ENCODE measurements at places on chromosomes 16 and 17.

DNA sequence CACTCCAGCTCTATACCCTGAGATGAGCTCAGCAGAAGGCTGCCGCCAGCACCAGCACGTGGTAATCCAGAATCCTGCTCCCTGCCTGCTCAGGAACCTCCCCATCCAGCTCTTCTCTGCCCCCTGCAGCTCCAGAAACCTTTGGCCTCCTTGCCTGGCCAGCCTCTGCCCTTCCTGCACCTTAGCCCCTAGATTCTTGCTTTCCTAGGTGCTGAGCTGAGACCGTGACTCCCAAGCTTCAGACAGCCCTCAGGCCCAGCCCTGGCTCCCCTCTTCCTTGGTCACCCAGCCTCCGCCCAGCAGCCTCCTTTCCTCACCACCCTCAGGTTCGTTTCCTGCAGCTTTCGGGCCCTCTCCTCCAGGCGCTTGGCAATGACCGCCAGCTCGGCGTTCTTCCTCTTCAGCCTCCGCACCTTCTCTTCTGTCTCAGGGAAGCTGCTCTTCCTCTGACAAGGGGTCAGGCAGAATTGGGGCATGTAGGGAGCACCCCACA, 2.6 kb downstream of the TSPOAP1 start:
- ATAC-seq, result no peak

GRCh38 chr17:57954397-57955182, 622 bp downstream of the CUEDC1 start:
- no peak for ATAC-seq

GRCh38 chr16:50245417-50246298, 20.7 kb upstream of the ADCY7 start:
- ATAC-seq, result peak; percentile 88

GRCh38 chr16:54938212-54939028, 7.8 kb downstream of the IRX5 start:
- ATAC-seq, result no peak

GRCh38 chr17:3695129-3695722, 729 bp downstream of the P2RX5 start:
- peak; percentile 13 for ATAC-seq

- ATAC-seq, result no peak
Measured at GRCh38 chr17:76805319-76805718, 62.9 kb upstream of the MGAT5B start.

DNA sequence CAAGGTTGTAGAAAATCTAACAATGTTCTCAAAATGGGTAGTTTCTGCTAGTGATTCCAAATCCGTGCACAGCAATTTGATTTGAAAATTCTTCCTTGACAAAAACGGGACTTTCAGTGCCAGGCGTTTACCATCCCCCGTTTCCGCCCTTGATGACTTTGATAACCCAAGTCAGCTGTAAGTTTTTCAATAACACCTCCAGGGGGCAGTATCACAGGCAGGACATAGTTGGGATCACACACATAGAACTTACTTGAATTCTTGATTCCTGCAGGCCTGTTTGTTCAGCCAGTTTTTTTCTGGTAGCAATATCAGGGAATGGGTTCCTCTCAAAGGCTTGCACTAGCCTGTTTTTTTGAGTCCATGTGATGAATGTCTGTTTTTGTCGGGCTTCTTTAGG, 5.6 kb downstream of the DUXB start:
- ATAC-seq, result no peak

DNA sequence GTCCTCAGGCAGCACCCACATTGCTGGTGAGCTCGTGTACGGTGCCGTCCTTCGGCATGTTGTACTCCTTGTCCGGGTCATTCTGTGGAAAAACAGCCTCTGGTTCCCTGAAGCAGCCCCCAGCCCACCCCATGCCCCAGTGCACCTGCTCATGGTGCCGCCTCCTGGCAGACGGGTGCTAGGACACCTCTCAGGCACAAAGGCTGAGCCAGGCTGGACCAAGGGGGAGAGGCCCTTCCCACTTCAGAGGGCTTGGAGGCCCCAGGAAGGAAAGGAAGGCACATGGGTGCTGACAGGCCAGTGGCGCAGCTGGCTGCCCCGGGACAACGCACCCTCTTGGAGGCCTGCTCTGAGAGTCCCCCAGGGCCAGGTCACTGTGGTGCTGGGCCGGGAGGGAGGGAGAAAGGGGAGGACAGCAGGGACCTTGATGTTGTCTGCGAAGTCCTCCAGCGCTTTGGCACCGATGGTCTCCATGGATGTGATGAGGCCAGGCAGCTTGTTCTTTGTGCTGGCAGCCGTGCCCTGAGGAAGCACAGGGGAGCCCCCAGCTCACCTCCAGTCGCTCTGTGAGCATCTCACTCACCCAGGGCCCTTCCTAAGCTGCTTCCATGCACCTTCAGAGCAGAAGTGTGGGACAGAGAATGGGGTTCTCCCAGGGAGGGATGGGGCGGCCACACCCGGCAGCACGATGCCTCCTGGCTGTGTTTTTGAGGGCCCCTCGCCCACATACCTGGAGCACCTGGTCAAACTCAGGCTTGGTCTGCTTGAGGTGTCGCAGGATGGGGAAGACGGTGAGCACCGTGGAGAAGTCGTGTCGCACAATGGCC, 9.3 kb downstream of the ZACN start:
- ATAC-seq, result no peak
